ENCODE measurements at places on chromosomes 7 and 10.

DNA sequence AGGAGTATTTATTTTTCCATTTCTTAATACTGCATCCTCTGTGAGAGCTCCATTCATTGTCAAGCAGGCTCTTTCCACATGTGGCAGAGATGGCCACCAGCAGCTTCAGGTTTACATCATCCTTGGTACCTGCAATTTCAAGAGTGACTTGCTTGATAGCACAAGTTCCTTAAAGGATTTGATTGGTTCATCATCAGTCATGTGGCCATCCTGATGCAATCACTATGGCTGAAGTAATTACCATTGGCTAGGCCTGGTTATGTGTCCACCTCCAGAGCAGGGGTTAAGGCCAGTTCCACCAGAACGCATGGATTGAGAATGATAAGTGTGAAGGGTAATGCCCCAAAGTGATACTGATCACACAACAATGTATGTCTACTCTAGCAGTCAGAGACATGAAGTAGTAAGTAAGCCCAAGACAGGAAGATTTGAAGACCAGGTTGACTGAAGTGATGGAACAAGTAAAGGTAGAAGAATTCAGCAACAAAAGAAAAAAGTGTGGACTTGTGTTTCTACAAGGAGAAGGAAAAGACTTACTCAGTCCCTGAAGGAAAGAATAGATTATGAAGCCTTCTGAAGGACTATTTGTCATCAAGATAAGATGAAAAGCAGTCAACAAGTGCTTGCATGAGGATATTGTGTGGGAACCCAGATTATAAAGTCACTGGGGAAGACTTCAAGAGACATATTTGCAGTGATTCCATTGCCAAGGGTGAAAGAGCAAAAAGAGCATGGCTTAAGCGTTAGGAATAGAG lies 26.4 kb upstream of the PRKAR2B start:
- no peak for DNase-seq

DNA sequence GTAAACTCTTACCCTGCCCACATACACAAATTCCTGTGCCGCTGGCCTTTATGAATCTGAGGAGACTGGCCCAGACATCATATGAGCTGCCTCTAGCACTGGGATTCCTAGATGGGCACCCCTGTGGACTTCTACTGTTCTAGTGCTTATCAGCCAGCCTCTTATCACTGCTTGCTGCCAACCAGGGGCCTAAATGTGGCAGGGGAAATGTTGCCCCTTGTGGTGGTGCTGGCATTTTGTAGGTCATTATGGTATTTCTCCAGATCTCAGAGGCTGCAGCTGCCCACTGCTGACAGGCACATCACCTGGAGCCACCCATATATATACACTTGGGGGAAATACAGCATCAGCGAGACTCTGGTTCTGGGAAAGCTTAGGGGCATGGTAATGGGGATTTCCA lies 5.4 kb downstream of the SFR1 start:
- peak; percentile 12 for DNase-seq

GRCh38 chr7:42511027-42511426 lies 274.0 kb upstream of the GLI3 start:
- no peak for DNase-seq

- DNase-seq, result peak; percentile 26
Measured at GRCh38 chr10:61897671-61898434, 3.6 kb upstream of the ARID5B start.

- DNase-seq, result no peak
Measured at GRCh38 chr7:40542982-40543741, 408.4 kb downstream of the SUGCT start.

DNA sequence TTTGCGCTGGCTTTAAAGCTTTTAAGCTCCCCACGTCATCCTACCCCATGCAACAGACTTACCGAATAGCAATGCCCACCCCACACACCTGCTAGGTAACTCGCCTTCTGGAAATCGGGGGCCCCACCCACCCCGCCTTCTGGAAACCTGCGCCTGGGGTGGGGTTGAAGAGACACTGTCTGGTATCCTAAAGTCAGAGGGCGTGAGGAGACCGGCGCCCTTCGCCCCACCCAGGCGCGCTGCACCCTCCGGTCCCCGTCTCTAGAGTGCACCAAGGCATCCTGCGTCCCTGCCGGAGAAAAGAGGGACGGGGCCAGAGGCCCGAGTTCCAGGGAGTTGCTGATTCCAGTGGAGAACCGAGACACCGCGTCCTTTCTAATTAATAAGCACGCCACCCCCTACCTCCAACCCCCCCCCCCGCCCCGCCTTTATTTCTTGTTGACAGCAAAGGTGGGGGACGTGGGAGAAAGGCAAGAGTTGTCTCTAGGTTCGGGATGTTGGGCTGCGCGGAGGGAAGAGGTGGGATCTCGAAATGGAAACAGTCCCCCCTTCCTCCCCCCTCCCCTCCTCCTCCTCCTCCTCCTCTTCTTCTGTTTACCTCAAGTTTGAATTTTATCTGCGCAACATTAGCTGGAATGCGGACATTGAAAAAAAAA lies 220.9 kb upstream of the MKLN1 start:
- peak; percentile 64 for DNase-seq
